Inflammatory macrophage (primary cell): ENCODE measurements at places on chromosomes 3 and 15.
A peak's percentile ranks its signal among the peaks of the same experiment; 100 is the strongest.

GRCh38 chr15:48442011-48442410, 110.8 kb downstream of the DUT start:
- no peak for DNase-seq

DNA sequence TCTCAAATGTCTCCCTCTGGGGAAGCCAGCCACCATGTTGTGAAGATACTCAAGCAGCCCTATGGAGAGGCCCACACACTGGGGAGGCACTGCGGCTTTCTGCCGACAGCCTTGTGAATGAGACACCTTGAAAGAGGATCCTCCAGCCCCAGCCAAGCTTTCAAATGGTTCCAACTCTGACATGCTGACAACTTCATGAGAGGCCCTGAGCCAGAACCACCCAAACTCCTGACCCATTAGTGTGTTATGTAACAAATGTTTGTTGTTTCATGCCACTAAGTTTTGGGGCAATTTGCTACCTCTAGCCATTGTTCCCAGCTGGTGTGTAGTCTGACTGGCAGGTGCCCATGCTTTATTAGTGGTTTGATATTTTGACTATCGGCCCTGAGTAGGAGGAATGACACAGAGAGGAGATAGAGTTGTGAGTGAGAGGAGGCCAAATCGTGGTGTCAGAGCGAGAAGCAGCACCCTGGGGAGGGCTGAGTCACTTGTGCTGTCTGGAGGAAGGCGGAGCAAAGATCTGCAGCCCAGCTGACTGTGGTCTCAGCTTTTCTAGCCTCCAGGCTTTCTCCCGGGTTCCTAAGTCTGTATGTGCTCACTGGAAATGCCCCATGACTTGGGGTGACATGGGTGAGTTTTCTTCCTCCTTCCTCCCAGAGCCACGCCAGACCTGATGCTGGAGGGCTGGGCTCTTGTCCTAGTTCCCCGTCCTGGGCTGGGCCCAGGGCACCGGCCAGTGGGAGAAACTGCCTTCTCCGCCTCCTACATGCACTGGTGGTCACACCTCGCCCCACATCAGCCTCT, 56.7 kb upstream of the BLM start:
- peak; percentile 98 for DNase-seq

- no peak for DNase-seq
These were observed 28.5 kb upstream of the TATDN2 start for GRCh38 chr3:10219737-10220136.

GRCh38 chr3:51710631-51711351, 3.9 kb downstream of the GRM2 start:
- no peak for DNase-seq

- no peak for DNase-seq
These were observed 441.7 kb upstream of the NR2F2 start for GRCh38 chr15:95888762-95889161.

DNA sequence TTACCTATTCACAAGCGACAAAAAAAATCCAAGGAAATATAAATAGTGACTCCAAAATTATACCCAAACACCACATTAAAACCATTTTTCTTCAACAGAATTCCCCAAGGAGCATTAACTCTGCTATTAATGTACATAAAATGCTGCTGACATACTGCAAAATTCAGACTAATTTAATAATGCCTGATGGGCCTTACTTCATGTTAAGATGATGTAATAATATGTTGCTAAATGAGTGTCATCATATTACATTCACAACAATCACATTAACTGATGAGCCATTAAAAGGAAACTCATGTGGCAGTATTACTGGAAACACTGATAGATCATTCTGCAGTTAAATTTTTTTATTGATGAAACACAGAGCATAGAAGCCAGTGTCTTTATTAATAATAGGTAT, 204.9 kb upstream of the CGNL1 start:
- peak; percentile 56 for DNase-seq
